ENCODE measurements at places on chromosomes 1 and 21.

- no peak for DNase-seq
These were observed 14.7 kb downstream of the MDM4 start for GRCh38 chr1:204530932-204531331.

DNA sequence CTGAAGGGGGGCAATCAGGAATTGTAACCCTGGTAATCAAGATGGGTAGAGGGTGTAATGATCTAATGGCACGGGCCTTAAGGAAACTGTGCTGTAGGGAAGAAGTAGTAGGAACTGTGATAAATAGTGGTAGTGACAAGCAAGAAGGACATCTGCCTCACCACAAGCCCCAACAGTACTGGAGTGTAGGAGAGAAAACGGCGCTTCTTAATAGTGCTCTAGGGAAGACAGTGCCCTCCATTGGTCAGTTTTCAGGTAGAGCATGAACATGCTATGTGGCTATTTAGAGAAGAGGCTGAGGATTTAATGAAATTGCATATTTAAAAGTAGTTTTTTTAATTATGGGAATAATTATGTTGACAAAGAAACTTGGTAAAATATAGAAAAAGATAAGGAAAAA is 32.2 kb downstream of the SLC30A7 start:
- no peak for DNase-seq

DNA sequence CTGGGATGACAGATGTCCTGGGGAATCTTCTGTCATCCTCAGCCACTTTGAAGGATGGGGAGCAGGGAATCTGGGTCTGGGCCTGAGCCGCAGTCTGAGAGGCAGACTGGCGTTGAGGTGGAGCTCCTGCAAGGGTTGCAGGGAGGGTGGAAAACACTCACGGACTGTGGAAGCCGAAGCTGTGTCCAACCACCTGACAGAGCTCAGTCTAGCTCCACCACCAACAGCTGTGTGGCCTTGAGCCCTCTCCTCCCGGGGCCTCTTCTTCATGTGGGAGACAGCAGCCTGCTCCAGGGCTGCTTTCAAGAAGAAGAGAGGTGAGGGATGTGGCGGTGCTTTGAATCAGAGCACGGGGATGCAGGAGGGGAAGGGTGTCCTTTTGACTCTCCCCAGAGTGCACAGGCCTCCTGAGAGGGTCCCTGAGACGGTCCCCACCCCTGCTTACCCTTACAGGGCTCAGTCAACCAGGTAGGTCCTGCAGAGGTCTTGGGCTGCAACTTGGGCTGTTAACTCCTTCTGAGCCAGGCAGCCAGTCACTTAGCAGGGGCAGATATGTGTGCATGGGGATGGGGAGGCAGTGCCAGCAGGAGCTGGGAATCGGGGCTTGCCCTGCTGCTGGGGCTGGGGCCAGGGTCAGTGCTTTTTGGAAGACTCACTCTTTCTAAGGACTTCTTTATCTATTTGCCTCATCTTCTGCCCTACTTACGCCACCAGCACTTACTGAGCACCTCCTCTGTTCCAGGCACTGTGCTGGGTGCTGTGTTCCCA is 216.3 kb downstream of the PTPRU start:
- DNase-seq = no peak

DNA sequence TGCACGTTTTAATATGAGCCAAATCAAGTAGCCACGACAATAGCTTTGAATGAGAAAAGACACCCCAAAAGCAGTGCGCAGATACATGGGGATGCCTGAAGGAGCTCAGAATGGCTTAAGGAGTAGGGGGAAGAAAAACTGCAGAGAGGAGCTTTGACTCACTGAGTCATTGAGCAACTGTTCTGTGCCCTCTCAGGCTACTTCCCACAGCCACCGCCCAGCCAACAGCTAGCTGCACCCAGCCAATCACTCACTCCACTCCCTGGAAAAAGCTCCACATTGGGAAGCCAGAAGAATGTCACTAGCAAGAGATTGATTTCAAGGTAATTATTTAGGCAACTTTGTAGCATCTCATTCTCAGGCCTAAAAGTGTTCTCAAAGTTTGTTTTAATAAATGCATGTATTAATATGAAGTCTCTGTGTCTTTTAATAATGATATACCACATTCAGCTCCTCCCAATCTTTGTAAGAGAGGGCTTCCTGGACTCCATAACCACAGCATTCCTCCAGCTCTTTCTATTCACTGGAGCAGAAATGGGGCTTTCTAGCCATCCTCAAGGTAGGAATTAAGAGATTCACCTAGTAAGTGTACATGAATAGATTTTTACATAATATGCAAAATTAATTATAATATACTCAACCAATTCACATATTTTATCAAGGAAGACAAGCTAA is 16.8 kb downstream of the DUSP10 start:
- DNase-seq = no peak

- DNase-seq = no peak
These were observed 190.2 kb downstream of the NR5A2 start for GRCh38 chr1:200217703-200218102.

GRCh38 chr1:57447551-57447950 is 23.7 kb upstream of the DAB1 start:
- no peak for DNase-seq

DNA sequence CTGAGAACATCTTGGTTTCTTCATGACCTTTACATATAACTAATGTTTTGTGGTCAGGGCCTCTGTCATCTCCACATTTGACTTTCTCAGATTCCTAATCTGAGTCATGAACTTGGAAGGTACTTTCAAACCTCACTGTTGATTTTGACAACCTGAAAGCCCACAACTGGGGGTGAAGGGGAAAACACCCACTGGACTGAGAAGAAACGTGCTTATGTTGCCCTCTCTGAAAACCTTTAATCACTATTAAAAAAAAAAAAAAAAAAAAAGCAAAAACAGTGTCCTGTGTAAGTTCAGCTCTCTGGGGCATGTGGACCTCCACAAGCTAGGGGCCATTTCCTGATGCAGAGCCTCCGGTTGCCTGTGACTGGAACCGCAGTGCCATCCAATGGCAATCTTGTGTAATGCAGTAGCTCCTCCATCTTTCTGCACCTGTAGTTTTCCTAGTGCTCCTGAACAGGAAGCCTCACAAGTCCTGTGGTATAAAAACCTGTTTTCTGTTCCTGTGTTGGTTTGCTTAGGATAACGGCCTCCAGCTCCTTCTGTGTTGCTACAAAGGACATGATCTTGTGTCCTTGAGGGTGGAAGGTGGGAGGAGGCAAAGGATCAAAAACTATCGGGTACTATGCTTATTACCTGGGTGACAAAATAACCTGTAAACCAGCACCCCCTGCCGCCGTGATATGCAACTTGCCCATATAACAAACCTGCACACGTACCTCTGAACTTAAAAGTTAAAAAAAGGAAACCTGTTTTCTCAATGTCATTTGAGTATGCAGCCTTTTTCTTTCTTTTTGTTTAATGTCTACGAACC is 124.5 kb downstream of the ZNF648 start:
- no peak for DNase-seq

GRCh38 chr1:84705513-84705912 is 15.3 kb upstream of the SSX2IP start:
- no peak for DNase-seq

DNA sequence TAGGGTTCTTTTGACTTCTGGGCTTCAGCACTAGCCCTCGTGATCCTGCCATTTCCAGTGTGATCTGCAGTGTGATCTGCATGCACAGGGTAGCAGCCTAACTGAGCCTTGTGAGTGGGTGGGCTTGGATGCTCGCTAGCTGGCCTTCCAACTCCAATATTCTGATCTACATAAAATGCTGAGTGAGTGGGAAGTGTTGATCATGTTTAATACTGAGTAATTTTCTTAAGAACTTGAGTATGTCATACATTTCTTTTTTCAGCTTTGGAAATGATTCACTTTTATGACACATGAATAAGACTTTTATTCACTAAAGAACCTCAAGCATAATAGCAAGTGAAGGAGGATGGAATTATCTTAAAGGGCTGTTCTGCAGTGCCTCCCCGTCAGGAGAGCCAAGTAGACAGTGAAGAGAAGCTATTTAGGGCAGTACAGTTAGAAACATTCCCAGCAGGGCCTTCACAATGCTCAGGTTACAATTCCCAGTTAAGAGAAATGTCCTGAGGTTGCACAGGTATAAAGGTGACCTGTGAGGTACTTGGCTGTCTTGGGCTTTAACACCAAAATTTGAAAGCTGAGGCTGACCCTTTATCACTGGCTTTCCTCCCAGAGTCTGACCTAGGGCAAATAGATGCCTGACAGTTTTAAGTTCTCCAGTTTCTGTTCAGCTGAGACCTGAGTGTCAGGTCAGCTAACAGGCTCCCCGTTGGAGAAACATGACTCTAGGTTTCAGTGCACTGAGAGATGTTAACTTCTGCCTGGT is 29.1 kb upstream of the LRRC8C start:
- DNase-seq = no peak

DNA sequence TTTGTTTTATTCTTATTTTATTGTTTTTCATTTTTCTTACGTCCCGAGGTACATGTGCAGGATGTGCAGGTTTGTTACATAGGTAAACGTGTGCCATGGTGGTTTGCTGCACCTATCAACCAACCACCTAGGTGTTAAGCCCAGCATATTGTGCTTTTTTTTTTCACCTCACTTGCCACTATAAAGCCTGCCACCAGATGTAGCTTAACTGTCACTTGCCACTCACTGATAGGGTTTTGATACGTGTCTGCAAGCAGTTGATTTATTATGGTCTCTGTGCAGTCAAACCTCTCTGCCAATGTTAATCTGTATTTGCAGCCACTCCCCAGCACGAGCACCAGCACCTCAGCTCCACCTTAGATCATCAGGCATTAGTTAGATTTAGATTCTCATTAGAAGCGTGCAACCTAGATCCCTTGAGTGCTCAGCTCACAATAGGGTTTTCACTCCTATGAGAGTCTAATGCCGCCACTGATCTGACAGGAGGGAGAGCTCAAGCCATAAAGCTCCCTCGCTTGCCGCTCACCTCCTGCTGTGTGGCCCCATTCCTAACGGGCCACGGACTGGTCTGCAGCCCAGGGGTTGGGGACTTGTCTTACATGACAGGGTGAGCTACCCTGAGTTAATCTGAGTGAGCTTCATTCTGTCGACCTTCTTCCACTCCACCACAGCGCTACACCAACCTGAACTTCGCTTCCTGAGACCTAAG is 17.9 kb upstream of the ABCG1 start:
- no peak for DNase-seq

GRCh38 chr1:171966426-171967220 is 125.3 kb downstream of the DNM3 start:
- no peak for DNase-seq

- no peak for DNase-seq
These were observed 24.3 kb downstream of the PER3 start for GRCh38 chr1:7808253-7808844.

DNA sequence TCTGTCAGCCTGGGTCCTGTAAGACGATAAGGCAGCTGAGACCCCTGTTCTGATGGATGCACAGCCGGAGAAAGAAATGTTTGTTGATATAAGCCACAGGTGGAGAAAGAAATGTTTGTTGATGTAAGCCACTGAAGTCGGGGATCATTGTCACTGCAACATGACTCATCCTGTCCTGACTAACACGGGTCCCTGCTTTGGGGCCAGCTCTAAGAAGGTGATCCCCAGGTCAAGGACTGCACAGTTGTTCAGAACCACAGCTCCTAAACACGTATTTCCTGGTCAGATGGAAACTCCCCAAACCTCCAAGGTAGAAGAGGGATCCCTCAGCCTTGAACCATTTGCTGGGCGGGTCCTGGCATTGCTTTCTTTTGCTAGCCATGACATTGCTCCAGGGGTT is 86.4 kb upstream of the IGSF21 start:
- DNase-seq = no peak

DNA sequence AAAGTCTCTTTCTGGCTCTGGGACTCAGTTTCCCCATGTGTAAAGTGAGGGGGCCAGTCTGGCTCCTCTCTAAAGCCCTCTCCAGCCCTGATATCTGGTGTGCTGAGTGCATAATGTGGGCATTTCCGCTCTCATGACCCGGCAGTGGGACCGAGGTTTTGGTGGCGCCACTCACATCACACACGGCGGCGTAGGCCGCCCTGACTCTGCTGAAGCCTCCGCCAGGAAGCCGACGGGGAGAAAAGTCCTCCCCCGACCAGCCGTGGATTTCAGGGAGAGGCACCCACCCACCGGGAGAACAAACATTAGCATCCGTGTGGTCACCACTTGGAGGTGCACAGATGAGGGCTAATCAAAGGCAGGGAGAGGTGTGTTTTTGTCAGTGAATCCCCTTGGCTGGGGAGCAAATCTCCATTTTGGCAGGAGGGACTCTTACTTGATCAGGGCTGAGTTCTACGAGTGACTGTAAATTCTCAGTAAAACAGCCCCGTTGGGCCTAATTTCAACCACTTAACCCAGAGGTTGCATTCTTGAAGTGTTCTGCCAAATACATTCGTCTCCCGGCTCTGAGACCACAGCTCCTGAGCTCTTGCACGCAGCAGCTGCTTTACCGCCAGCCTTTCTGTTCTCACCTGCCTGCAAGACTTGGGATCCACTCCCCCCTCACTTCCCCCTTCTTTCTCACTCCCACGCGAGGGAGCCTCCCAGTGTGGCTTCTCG is 118.2 kb downstream of the FOXD2 start:
- no peak for DNase-seq

- DNase-seq = no peak
These were observed 128.0 kb downstream of the RUNX1 start for GRCh38 chr21:34921151-34921550.

DNA sequence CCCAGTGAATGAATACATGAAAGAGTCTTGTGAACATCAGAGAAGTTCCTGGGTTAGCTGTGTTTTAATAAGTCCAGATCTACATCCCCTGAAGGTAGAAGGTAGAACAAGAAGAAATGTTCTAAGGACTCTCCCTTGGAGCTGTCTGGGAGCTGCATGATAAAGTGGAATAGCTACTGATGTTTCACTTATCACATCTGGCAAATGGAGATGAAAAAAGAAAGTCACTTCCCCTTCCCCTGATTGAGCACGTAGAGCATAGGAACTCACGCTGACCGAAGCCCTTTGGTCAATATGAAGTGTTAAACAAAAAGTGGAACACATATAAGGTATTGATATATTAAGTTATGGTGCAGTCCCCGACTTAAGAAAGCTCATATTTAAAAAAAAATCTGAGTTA is 53.2 kb upstream of the PARP1 start:
- DNase-seq = no peak

- no peak for DNase-seq
These were observed 77.6 kb downstream of the RGL1 start for GRCh38 chr1:183882335-183883167.

DNA sequence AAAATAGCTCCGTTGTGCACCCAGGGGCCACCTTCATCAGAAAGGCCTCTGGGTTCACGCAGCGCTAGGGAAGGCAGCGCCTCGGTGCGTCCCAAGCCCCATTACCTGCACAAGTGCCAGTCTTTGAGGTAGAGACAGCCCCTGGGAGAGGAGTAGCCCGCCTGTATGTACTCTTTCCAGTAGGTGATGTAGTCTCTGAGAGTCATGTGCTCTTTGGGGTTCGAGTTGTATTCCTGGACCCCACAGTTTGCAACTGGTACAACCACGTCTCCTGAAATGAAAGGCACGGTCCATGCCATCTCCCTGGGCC is 601 bp downstream of the JMJD4 start:
- DNase-seq = no peak

DNA sequence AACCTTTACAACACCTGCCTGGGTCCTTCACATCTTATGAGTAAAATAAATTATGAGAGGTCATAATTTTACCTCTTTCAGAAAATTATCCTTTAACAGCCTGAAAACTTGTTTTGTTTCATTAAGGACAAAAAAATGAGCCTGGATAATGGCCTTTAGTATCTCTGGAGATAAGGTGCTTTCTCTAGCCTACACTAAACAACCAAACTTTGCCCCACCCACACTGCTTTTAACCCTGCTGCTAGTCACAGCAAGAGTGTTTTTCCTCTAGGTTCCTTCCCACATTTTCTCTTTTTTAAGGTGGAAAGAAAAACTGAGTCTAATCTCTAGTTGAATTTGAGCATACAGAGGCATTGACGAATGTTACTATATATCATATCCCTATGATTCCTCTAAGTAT is 101.7 kb upstream of the KRTAP19-8 start:
- DNase-seq = no peak

- DNase-seq = no peak
These were observed 61.5 kb downstream of the SKI start for GRCh38 chr1:2289607-2290006.

All from effector CD4-positive, alpha-beta T cell (primary cell).